ENCODE measurements at places on chromosomes 6 and 20. TPM values are rescaled to one million over a fixed set of nuclear protein-coding genes. Genes with fewer than 3 reads are reported as not detected.

The GLP1R gene
- total RNA-seq = not detected

GRCh38 chr20:48791666-48792071 is 36.1 kb downstream of the PREX1 start:
- no peaks in the 10 kb centered on the region for H3K27me3 ChIP-seq
- H3K4me3 ChIP-seq = no peak overlapping the region
- no peak for DNase-seq
- no peaks in the 10 kb centered on the region for H3K36me3 ChIP-seq
- H3K4me1 ChIP-seq = peaks cover 48% of the 10 kb centered on the region
- H3K27ac ChIP-seq = no peak overlapping the region

The NKX2-2 gene
- not detected for total RNA-seq

DNA sequence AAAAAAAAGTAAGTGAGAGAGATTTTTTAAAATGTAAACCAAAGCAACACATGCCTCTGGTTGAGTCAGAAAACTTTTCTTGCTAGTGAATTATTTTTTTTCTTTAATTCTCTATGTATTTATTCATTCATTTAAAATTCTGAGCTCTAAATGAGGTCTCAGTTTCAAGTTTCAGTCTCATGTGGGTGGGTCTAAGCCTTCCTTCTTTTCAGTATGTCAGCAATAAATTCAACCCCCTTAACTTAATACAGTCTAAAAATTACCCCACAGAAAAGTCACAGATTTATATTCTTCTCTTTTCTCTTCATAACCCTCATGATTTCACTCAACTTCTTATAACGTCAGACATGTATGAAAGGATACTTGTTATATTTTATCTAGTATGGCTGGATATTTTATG is 663.3 kb upstream of the PTCHD4 start:
- H3K4me1 ChIP-seq = no peaks in the 10 kb centered on the region
- H3K4me3 ChIP-seq = no peak overlapping the region
- H3K36me3 ChIP-seq = no peaks in the 10 kb centered on the region
- no peak overlapping the region for H3K27ac ChIP-seq
- no peak for DNase-seq

The OR2B6 gene
- not detected for total RNA-seq

DNA sequence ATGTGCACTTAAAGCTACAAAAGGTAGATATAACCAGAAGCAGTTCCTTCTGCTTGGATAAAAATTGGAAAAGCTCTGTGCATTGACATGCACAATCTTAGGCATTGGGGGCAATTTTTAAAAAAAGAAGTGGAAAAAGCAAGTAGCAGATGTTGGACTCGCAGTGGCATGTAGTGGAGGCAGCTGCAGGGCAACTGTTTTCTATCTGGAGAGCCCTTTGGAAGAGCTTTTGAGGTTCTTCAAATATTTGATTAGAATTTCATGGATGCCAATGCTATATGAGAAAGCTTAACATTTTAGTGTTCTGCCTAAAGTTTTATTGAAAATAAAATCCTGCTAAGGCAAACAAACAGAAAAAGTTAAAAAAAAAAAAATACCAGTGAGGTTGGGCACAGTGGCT is 388.3 kb upstream of the RNF217 start:
- DNase-seq = no peak
- H3K36me3 ChIP-seq = no peaks in the 10 kb centered on the region
- no peaks in the 10 kb centered on the region for H3K4me1 ChIP-seq
- H3K4me3 ChIP-seq = no peak overlapping the region

The MYL9 gene
- total RNA-seq = 2,202 TPM
